Suppressor macrophage (primary cell): ENCODE measurements at places on chromosomes 3 and 15.

- DNase-seq, result no peak
Measured at GRCh38 chr3:60095516-60095915, 1045.7 kb upstream of the CFAP20DC start.

DNA sequence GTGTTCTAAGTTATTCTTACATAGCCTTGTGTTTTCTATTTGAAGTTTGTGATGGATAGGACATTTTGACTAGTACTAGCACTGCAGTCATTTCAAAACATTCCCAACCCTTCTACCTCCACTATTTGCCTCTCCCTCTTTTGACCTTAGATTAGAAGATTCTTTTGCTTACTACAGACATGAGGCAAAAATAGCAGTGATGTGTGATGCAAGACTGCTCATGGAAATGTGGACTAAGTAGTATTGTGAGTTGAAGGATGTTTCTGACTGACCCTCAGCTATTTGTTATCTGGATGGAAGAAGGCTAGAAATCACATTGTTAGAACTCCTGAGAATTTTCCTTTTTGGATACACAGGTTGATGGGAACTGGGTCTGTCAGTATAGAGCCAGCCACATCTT, 45.9 kb downstream of the ATP2C1 start:
- DNase-seq, result no peak

GRCh38 chr3:133777807-133778568, 27.6 kb upstream of the SRPRB start:
- no peak for DNase-seq

DNA sequence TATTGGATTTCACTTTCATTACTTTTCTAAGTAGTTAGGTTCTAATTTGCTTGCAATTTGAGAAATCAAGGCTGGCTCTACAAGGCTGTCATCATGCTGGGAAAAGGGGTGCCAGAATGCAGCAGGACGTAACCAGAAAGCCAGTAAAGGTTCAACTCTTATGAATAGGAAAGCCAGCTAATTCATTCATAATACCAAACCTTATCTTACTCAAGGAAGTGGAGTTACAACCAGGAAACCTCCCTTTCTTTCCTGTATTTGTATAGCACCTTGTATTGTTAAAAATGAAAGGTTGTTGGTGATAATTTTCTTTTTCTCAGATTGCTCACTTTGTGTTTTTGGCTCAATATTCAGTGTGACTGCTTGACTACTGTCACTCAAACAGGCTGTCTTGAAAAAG, 109.4 kb downstream of the FILIP1L start:
- DNase-seq, result no peak

GRCh38 chr3:48446425-48447193, at the start of gene ATRIP:
TSS of gene ATRIP (plus strand) at chr3:48446737. CDS start at chr3:48446846, 109 bp downstream.
- DNase-seq, result peak; percentile 96

DNA sequence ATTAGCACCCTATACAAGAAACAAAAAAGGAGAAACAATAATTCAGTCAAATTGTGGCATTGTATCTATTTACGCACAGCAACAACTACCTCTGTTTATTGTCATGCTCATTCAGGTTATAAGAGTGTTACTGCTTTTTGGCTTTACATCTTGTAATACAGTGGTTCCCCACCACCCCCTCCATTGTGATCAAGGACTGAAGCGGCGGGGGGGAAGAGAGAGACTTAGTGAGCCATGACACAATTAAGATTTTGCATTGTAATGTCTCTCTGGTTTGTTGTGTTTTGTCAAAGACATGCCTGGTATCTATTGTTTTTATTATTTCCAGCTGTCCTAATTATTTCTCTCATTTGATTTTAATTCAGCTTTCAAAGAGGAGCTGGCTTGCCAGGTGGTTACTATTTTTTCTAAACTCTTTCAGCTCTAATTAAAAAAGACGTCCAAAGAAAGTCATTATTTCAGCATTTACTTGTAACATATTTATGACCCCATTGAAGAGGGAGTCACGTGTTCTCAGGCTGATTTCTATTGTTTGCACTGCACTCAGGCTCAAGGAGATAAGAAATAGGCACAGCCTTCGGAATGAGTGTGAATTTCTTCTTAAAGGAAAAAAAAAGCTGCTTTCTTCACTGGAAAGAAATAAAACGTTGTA, 234.4 kb upstream of the TBL1XR1 start:
- DNase-seq, result no peak

DNA sequence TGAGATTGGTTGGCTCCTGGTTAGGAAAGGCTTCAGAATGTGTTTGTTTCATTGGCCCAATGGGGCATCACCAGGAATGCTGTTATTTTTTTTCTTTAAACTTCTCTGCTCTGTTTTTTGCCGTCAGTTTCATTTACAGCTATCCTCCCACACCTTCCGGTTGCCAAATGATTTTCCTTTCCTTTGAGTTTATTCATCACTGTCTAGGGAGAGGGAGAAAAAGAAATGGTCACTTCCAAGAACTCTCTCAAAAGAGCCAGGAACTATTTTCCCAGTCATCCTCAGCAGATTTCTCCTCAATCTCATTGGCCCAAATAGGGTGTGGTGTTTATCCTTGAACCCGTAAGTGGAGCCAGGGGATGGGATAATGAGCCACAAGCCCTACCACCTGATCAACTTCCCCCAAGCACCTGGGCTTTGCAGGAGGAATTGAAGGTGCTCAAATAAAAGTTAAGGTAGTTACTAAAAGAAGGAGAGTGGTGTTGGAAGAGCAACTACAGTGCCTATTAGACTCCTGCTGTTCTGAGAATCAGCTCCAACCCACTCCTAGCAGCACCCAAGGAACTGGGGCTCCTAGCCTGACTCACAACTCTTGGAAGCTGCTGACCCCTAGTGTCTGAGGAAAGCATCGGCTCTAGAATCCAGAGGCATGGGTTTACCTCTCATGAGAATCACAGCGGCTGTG, 183.8 kb upstream of the IL12A start:
- DNase-seq, result peak; percentile 81

DNA sequence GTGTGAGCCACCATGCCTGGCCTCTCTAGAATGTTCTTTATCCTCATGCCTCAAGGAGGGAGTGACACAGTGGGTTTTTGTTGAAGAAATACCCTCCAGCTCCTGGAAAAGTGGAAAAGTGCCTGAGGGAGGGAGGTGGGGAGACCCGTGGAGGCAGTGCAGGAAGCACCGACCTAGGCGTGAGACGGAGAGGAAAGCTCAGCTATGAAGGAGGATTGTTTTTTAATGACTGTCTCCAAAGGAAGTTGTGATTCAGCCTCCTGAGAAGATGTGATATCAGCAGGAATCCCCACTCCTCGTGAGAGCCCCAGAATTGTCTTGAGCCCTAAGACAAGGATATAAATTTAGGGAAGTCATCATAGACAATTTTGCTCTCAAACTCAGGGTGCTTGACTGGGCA, 21.7 kb downstream of the RPLP1 start:
- DNase-seq, result peak; percentile 32

GRCh38 chr3:4850211-4850927, 128.9 kb upstream of the BHLHE40 start:
- no peak for DNase-seq
